ENCODE measurements at places on chromosomes 11 and 22.
A peak's percentile ranks its signal among the peaks of the same experiment; 100 is the strongest.

- no peak for DNase-seq
Measured at GRCh38 chr22:16609548-16610261, 17.1 kb upstream of the CCT8L2 start.

DNA sequence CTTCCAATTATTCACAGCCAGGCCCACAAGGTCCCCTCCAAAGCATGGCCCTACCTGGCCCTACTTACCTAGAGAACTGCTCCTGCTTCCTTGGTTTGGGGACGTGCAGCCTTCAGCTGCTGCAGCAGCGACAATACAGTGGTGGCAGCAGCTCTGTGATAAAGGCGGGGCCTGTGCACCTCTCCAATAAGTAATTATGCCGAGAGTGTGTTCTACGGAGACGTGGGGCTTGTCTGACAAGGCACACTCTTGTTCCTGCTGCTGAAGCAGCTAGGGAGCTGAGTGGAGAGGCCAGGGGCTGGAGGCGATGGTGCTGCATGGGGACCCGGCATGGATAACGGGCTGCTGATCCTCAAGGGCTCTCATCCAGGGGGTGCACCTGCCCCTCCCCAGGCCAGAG is 98.0 kb upstream of the THY1 start:
- DNase-seq, result no peak

- no peak for DNase-seq
Measured at GRCh38 chr11:12499071-12499470, 121.7 kb downstream of the PARVA start.

DNA sequence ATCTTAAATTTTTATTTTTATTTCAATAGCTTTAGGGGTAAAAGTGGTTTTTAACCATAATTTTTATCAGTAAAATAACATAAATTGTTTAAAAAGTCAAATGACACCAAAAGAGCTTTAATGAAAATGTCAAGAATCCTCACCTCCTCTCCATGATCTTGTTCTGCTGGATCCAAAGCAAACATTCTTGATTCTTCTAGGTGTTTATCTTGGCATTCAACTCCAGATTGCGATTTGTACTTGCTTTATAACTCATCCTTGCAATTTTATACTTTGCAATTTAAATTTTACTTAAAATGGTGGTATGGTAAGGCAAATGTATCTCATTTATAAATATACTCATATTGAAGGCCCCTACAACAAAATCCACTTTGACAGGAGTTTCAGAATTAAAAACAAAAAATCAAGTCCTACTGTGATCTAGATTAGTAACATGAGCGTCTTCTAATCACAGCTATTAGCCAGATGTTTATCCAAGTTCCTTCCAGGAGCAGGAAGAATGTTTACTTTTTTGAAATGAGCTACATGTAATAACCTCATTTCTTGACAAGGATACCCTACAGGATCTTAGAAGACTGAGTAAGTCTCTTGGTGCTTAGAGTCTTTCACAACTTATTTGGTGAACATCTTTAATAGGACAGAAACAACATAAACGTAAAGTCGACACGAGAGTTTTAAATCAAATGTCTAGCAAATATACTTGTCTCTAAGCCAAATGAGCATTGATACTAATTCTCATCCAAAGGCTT is 72.4 kb upstream of the CARD18 start:
- DNase-seq, result peak; percentile 65

GRCh38 chr11:5188201-5188600 is 12.3 kb downstream of the OR51V1 start:
- no peak for DNase-seq

GRCh38 chr11:1161410-1162137 is 3.8 kb downstream of the MUC5AC start:
- no peak for DNase-seq

DNA sequence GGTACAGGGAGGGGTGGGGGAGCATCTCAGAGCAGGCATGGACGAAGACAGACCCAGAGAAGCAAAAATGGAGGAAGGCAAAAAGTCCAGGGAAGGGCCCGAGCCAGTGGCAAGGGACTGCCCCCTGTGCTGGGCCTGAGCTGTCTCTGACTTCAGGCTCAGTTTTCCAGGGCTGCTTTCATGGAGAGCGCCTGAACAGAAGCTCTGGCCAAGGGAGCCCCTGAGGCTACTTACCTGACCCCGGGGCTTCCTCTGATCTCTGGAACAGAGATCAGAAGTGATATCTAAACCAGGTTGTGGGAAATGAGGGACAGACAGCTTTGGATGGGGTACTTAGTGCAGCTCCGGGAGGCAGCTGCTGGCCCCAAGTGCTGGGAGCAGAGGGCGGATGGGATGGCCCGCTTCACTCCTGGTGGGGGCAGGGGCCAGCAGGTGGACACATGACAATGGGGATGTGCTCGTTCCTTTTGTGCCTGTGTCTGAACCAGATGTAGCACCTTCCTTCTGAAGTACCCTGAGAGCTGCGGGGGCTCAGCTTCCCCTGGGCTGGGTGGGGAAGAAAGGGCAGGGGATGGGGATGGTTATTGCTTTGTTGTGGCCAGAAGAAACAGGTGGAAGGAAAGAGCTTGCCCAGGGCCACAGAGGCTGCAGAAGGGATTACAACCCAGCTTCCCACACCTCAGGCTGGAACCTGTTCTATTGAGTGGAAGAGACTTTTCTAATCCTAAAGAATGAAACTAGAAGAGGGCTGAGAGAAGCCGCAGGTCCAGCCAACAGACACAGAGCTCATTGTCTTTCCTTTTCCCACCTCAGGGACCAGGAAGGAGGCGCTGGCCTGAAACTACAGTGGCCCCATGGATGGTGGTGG is 5.7 kb downstream of the LRRC10B start:
- DNase-seq, result no peak

GRCh38 chr22:17678817-17679385 is 40.3 kb downstream of the BCL2L13 start:
- no peak for DNase-seq

DNA sequence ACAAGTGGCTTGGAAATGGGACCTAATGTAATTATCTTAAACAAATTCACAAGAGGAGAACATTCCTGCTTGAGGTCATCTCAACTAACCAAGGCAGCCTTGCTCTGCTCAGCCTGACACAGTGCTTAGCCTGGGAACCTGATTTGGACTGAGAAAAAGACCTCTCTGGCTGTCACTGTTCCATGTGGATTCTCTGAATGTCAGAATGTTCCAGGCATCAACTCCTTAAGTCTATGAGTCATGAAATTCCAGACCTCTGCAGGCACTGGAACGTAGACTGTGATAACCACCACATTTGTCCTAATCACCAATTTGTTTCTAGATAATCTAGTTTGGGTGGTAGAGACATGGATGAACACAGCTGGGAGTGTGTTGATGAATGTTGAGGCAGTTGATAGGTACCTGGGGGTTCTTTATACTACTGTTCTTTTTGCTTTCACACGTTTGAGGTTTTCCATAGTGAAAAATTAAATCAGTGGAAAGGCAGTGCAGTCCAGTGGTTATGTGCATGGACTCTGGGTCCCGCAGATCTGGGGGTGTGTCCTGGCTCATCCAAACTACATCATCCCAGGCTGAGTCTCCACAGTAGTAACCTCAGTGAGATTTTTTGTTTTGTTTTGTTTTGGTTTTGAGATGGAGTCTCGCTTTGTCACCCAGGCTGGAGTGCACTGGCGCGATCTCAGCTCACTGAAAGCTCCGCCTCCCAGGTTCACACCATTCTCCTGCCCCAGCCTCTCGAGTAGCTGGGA is 269.6 kb downstream of the MN1 start:
- peak; percentile 30 for DNase-seq

DNA sequence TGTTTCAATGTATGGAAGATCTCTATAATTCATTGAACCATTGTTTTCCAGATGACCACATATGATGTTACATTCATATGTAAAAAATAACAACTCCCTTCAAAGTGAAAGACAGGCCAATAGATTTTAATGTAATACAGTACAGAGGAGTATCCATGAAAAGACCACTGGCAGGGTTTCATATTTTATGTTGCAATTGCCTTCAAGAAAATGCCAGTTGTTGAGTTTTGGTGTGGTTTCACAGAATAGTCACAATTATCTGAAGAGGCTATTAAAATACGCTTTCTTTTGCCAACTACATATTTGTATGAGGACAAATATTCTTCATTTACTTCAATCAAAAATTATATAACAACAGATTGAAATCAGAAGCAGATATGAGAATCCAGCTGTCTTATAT is 14.3 kb downstream of the AMOTL1 start:
- no peak for DNase-seq

- no peak for DNase-seq
Measured at GRCh38 chr22:48499456-48500425, 1327.9 kb downstream of the BRD1 start.

DNA sequence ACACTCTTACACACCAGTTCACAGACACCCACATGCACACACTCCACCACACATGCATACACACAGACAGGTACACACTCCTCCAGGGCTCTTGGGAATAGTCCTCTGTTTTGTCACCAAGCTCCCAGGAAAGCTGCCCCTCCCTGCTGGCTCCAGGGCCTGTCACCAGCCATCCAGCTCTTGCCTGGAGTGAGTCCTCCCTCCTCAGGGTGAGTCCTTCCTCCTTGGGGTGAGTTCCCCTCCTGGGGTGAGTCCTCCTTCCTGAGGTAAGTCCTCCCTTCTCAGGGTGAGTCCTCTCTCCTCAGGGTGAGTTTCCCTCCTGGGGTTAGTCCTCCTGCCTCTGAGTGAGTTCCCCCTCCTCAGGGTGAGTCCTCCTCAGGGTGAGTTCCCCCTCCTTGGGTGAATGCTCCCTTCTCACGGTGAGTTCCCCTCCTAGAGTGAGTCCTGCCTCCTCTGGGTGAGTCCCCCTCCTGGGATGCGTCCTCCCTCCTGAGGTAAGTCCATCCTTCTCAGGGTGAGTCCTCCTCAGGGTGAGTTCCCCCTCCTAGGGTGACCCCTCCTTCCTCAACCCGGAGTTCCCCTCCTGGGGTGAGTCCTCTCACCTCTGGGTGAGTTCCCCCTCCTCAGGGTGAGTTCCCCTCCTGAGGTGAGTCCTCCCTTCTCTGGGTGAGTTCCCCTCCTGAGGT is 100.6 kb upstream of the FGF3 start:
- peak; percentile 17 for DNase-seq

GRCh38 chr22:19876314-19876940 is 21.8 kb upstream of the GNB1L start:
- DNase-seq, result no peak

GRCh38 chr11:80227915-80228314 is 787.1 kb upstream of the TENM4 start:
- no peak for DNase-seq

DNA sequence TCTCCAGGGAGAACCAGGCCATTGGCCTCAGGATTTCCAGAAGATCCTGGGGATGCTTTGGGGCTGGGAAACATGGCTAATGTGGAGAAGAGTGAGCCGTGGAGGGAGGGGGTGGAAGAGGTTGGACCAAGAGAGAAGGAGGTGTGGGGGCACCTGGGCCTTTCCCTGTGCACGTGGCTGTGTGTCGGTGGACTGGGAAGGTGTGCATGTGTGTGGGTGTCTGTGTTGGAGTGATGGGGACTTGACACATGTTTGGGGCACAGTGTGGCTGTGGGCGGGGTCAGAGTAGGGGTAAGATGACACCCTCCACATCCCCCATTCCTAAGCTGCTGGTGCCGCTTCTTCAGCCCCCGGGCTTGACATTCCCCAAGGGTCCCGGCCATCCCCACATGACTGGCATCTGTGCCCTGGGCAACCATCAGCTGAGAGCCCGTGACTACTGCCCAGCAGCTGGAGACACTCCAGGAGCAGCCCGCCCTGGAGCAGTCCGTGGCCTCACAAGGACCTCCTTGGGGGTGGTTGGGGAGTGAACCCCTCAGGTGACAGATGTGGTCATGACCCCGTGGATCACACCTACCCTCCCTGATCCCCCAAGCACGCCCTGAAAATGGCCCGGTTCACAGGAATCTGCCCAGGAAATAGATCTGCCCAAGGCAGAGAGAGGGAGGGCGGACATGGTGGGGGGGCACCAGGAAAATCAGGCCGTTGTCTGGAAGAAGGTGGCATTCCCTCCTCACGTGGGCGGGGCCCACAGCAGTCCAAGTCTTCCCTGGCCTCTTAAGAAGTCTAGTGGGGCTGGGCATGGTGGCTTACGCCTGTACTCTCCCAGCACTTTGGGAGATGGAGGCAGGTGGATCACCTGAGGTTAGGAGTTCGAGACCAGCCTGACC is 34.8 kb upstream of the SOX10 start:
- DNase-seq, result no peak

DNA sequence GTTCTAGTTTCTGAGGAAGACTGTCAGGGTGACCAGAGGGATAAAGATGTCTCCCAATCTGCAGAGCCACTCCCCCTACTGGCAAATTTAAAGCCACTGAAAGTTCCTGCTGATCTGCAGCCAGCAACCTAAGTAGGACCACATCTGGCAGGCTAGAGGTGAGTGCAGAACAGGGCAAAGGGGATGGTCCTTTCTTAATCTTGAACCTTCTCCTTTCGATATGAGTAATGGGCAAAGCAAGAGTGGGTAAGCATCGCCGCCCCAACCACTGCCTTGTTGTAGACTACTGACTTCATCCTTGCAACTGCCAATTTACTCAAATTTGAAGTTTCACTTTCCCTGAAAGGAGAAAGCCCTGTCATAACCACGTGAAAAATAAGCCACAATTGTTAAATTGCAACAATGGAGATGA is 30.7 kb downstream of the SCUBE2 start:
- peak; percentile 41 for DNase-seq

GRCh38 chr11:119204066-119204465 is 2.1 kb upstream of the CBL start:
- DNase-seq, result no peak

DNA sequence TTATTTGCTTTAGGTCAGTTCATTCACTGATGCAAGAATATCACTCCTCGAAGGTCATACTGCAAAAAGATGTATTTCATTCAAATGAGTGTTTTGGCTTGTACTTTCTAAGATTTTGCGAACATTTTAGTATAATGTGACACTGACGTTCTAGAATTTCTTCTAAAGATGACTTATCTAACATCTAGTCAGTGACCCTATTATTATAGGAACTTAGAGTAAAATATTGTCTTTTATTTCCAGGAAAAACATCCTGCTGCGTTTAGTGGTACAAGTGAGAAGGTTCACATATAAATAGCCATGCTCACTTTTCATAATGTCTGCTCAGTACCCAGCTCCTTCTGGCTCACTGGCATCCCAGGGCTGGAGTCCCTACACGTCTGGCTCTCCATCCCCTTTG is at the start of gene OR52M1:
Gene OR52M1, plus strand, starts transcription at position 301 of the 400 bp plus-strand sequence. Its CDS starts 0 bp downstream, at position 301.
- no peak for DNase-seq

- DNase-seq, result no peak
Measured at GRCh38 chr11:6928916-6929315, 2.7 kb downstream of the ZNF215 start.

GRCh38 chr11:117745346-117745745 is 51.7 kb downstream of the DSCAML1 start:
- DNase-seq, result no peak
